Heart right ventricle (tissue), 16 donors: ENCODE measurements at places on chromosomes 5 and 9.

DNA sequence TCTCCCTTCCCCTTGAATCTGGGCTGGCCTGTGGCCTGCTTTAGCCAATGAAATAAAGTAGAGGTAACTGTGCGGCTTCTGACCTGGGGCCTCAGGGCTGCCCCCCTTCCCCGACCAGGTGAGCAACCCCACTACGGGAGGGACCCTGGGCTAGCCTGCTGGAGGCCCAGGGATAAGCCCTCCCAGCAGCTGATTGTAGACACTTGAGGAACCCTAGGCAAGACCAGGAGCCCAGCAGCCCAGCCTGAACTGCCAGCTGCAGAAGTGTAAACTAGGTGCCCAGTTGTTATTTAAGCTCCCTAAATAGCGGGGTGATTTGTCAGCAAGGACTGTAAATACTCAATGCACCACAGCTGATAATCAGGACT is 41.3 kb downstream of the RAPGEF1 start:
- no peaks in the 10 kb centered on the region for H3K36me3 ChIP-seq
- H3K27me3 ChIP-seq, result no peaks in the 10 kb centered on the region
- no peak overlapping the region for H3K4me3 ChIP-seq
- H3K4me1 ChIP-seq, result peaks cover 68% of the 10 kb centered on the region
- peak overlapping the region; percentile 20 for H3K27ac ChIP-seq
- no peak for DNase-seq

DNA sequence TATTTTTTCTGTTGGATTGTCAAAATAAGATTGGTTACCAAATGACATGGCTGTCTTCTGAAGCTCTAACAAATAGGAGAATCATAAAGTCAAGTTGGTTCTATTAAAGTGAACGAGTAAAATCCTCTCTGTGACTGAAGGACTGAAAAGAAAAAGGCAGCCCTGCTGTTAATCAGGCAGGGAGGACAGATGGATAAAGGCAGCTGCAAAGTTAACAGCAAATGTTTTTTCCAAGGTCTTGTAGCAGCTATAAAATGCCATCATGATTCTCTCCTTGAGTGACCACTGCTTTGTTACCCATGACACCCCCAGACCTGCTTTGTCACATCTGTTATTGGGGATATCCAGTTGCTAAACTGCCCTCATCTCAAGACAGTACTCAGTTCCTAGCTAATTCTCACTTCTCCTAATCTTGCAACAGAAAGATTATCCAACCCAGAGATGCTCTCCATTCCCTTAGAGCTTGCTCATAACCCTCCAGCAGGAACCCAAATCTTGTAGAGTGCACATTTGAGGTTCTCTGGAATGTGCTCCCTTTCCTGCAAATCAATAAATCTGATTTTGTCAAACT is 89.7 kb upstream of the PARP8 start:
- no peak for DNase-seq
- no peak overlapping the region for H3K27ac ChIP-seq
- peaks cover 4% of the 10 kb centered on the region for H3K27me3 ChIP-seq
- no peak overlapping the region for H3K4me3 ChIP-seq

DNA sequence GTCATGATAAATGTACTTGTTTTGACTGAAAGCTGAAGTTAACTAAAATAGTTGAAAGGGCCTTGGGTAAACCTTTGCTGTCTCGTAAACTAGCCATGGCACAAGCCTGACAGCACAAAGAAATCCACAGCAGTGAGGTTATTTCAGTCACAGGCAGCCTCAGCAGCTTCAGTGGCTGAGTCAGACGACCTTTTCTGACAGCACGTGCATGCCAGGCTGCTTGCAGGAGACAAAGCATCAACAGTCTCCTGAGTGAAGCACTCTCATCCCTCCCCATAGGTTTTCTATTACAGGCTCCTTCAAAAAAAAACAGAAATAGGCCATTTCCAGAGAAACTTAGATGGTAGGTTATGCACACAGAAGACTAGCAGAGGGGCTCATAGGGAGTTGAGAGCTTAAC is 34.6 kb downstream of the OXCT1 start:
- H3K27ac ChIP-seq, result peak overlapping the region; percentile 78
- no peaks in the 10 kb centered on the region for H3K27me3 ChIP-seq
- peak; percentile 69 for DNase-seq
- peaks cover 31% of the 10 kb centered on the region for H3K4me1 ChIP-seq
- peaks cover 46% of the 10 kb centered on the region for H3K36me3 ChIP-seq
- no peak overlapping the region for H3K4me3 ChIP-seq

DNA sequence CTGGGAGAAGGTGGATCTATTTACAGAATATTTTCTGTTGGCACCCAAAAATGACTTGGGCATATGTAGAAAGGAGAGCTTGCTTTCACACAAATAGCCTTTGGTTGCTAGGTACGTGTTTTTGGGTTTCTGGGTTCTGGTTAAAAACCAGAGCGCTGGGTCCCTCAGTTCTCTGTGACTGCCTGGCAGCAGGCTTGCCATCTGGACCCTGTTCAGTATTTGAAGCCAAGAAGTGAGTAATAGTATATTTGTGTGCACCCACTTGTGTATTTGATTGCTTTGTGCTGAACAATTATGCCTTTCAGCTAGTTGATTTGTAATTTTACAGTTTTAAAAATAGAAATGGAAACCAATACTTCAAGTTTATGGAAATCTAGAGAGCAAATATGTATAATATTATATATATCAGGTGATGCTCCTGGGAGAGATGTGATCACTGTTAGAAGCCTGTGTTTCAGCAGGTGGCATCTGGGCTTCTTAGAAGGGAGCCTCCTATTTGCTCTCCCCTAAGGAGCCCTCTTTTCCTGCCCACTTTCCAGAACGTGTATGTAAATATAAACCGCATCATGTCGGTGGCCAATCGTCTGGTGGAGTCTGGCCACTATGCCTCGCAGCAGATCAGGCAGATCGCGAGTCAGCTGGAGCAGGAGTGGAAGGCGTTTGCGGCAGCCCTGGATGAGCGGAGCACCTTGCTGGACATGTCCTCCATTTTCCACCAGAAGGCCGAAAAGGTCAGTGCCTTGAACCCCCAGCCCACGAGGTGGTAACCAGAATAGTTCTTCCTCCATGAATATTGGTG is 153.6 kb downstream of the TRIO start:
- H3K36me3 ChIP-seq, result no peaks in the 10 kb centered on the region
- peak overlapping the region; percentile 21 for H3K4me3 ChIP-seq
- no peaks in the 10 kb centered on the region for H3K27me3 ChIP-seq
- peak overlapping the region; percentile 64 for H3K27ac ChIP-seq
- peak; percentile 31 for DNase-seq

- no peaks in the 10 kb centered on the region for H3K27me3 ChIP-seq
- peak overlapping the region; percentile 98 for H3K27ac ChIP-seq
- no peaks in the 10 kb centered on the region for H3K36me3 ChIP-seq
- DNase-seq, result no peak
- H3K4me1 ChIP-seq, result peaks cover 55% of the 10 kb centered on the region
These were observed 395 bp downstream of the TLN1 start for GRCh38 chr9:35731415-35732184.

DNA sequence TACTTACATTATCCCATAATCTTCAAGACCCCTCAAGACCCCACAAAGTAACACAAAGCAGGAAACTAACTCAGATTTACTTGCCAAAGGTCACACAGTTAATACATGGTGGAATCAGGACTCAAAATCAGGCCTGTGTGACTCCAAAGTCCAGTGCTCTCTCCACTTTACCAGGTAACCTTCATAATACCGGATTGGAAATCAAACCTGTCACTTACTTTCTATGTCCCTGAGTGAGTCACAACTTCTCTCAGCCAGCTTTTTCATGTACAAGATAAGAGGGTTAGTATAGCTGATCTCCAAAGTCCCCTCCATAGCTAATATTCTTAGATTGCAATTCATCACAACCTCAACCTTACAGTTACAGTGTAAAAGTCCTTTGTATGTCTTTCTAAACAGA is 17.1 kb downstream of the STRBP start:
- no peaks in the 10 kb centered on the region for H3K27me3 ChIP-seq
- no peak overlapping the region for H3K4me3 ChIP-seq
- no peak overlapping the region for H3K27ac ChIP-seq
- DNase-seq, result no peak

GRCh38 chr9:21155501-21155900 is 11.0 kb downstream of the IFNA21 start:
- no peaks in the 10 kb centered on the region for H3K27me3 ChIP-seq
- no peak overlapping the region for H3K27ac ChIP-seq
- DNase-seq, result no peak
- H3K4me1 ChIP-seq, result peaks cover 9% of the 10 kb centered on the region
- H3K36me3 ChIP-seq, result no peaks in the 10 kb centered on the region

GRCh38 chr5:98365126-98365525 is 408.3 kb upstream of the RGMB start:
- H3K4me1 ChIP-seq, result no peaks in the 10 kb centered on the region
- H3K36me3 ChIP-seq, result no peaks in the 10 kb centered on the region
- no peak overlapping the region for H3K4me3 ChIP-seq
- H3K27ac ChIP-seq, result no peak overlapping the region
- H3K27me3 ChIP-seq, result no peaks in the 10 kb centered on the region
